ENCODE measurements at places on chromosomes 1 and 21.

GRCh38 chr1:32919811-32920733 is 18.9 kb upstream of the TMEM54 start:
- peak; percentile 50 for DNase-seq

DNA sequence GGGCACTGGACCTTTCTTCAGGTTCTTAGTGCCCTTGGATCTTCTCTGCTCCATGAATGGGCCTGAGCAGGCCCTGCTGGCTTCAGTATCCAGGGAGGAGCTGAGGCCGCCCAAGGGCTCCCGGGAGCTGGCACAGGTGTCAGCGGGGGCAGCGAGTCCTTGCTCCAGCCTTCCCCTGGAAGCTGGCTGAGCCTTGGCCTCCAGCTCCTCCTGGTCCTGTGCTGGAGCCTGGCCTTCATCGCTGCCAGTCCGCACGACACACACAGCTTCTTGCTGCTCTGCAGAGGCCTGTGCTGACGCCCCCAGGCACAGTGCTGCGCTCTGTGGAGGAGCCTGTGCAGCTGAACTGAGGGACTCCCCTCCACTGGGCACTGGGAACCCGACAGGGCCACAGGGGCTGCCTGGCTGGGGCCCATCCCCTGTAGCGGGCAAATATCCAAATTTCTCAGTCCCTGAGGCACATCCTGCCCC is 1.7 kb downstream of the SPOCD1 start:
- no peak for DNase-seq

DNA sequence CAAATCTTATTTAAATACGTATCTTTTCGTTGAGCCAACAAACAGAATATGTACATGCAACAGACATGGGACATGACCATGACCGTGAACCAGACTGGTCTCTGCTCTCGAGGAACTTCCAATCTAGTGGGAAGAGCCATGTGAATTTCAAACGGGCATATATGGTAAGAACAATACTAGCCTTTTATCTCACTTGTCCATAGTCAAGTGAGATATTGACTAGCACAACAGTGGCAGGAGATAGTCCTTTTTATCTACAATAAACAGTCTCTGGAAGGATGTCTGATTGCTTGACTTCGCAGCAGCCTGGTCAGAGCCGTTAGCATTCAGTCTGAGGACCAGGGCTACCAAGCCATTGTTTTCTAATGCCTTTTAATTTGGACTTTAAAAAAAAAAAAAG is 12.6 kb upstream of the PLA2G2C start:
- DNase-seq: no peak

DNA sequence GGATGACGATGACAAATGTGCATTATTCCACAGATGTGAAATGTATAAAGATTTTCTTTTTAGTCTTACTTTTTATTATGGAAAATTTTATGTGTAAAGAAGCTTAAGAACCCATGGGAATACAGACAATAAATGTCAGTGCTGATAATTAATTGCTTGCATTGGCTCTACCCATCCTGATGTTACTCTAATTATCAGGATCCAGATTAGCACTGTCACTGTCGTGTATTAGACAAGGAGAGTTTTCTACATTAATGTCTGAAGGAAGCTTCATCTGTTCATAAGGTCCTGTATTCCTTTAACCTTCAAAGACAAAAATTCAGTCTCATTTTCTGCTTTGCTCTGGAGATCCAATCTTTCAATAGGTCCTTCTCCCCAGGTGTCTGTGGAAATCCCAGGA is 259.1 kb upstream of the ADAMTS5 start:
- no peak for DNase-seq

- no peak for DNase-seq
Observed at GRCh38 chr1:228851193-228851592, 115.9 kb downstream of the RHOU start.
